Activated naive CD4-positive, alpha-beta T cell treated with anti-CD3 and anti-CD28 coated beads for 36 hours (primary cell): ENCODE measurements at places on chromosomes 3 and 15. TPM values are rescaled to one million over a fixed set of nuclear protein-coding genes. Genes with fewer than 3 reads are reported as not detected.

- H3K36me3 ChIP-seq = no peaks in the 10 kb centered on the region
- no peaks in the 10 kb centered on the region for H3K4me1 ChIP-seq
- peaks cover 6% of the 10 kb centered on the region for H3K27me3 ChIP-seq
- DNase-seq = no peak
- H3K4me3 ChIP-seq = no peak overlapping the region
These were observed 104.9 kb downstream of the NSUN3 start for GRCh38 chr3:94167796-94168195.

DNA sequence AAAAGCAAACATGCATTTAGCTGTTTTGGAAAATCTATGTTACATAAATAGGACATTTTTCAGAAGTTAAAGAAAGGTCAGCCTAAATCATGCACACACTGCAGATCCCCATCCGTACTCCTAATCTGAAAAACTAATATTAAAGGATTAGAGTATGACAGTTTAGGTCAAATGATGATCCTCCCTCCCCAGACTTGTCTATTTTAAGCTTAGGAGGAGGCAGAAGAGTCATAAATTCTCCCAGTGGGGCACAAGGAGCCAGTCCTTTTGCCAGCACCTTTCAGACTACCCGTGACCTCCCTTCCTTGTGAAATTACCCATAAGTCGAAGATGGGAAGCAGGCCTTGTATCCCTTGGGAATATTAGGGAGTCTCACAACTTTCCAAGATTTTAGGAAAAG, 78.0 kb downstream of the TGFBR2 start:
- H3K27me3 ChIP-seq = no peaks in the 10 kb centered on the region
- peak overlapping the region; percentile 93 for H3K27ac ChIP-seq
- no peak for DNase-seq
- no peak overlapping the region for H3K4me3 ChIP-seq

DNA sequence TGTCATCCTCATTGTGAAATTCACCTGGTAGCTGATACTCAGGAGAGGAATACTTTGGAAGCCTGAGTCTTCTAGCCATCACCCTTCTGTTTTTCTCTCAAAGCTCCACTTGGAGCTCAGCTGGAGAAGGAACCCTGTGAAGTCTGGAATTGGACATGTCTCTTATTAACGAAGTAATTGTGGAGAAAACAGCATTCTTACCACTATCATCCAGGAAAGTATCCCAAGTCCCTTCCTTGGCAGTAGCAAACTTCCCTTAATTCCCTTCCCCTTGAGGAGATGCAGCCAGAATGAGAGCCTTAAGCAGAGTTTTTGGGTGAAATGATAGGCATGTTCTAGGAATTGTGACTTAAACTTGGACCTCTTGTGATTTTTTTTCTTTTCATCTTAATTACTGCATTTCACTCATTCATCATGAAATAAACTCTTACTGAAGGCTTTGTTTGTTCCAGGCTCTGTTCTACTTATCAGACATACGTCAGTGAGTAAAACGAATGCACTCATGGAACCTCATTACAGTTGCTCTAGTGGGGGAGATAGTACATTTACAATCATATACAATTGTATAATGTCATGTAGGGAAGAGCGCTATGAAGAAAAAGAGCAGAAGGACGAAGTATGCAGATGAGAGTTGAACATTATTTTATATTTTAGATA, 30.5 kb upstream of the TCF12 start:
- H3K27ac ChIP-seq = peak overlapping the region; percentile 78
- peaks cover 20% of the 10 kb centered on the region for H3K4me1 ChIP-seq
- no peak for DNase-seq
- H3K36me3 ChIP-seq = no peaks in the 10 kb centered on the region

- H3K4me1 ChIP-seq = peaks cover 20% of the 10 kb centered on the region
- DNase-seq = no peak
- H3K36me3 ChIP-seq = no peaks in the 10 kb centered on the region
- H3K27me3 ChIP-seq = no peaks in the 10 kb centered on the region
- H3K27ac ChIP-seq = no peak overlapping the region
These were observed 192.5 kb downstream of the P3H2 start for GRCh38 chr3:189927975-189928895.

DNA sequence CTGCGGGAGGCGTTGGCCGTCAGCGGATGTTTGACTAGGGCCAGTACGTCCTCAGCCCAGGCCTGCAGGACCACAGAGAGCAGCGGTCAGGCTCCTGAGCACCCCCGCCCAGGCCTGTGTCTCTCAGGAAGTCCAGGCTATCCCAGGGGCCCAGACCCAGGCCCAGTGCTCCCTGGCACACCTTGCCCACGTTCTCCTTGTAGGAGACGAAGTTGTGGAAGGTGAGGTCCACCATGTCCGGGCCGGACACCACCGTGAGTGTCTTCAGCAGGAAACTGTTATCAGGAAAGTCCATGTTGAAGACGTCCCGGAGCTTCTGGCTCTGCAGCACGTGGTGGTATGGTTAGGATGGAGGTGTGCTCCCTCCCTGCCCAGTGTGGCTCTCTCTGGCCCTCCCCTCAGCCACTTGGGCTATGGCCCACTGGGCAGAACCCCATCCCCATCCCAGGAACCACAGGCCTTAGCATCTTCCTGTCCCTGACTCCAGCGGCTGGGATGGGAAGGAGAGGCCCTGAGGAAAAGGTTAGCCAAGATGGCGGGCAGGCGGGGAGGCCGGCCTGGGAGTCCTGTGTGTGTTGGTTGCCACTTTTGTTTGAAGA, 5.3 kb downstream of the PLCB2 start:
- H3K27me3 ChIP-seq = no peaks in the 10 kb centered on the region
- no peak overlapping the region for H3K4me3 ChIP-seq
- no peak for DNase-seq
- H3K4me1 ChIP-seq = peaks cover 14% of the 10 kb centered on the region
- no peak overlapping the region for H3K27ac ChIP-seq

GRCh38 chr3:120780977-120781376, 38.4 kb downstream of the GTF2E1 start:
- no peak for DNase-seq
- H3K27ac ChIP-seq = no peak overlapping the region
- H3K4me3 ChIP-seq = no peak overlapping the region
- H3K4me1 ChIP-seq = no peaks in the 10 kb centered on the region
- no peaks in the 10 kb centered on the region for H3K27me3 ChIP-seq

DNA sequence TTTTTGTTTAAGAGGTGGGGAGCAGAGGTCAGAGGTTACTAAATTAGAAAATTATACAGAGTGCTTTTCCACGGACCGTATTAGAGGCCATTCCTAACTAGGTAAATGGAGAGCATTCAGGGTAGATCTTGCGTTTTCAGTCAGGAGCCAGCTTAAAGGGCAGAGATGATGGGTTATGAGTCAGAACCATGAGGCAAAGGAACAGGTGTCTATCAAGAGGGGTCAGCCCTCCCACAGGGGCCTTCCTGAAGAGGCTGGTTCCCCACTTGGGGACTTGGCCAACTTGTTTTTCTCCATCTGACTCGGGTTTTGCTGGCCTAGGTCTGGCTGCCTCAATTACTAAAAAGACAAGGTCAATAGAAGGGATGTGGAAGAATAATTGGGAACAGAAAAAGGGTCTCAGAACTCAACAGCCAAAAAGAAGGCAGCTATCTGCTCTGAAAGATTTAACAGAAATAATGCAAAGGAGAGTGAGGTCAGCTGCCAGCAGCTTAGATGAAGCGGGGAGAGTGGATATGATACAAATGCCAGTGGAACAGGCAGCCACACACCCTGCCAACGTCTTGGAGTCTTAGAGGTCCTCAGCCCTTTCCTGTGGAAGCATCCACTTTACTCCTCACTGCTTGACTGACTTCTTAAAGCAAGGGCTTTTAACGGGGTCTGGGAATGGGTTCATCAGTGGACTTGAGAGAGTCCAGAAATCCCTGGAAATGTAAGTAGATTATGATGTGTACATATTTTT, 17.6 kb downstream of the MTMR14 start:
- H3K36me3 ChIP-seq = peaks cover 32% of the 10 kb centered on the region
- DNase-seq = no peak
- no peaks in the 10 kb centered on the region for H3K27me3 ChIP-seq
- no peak overlapping the region for H3K4me3 ChIP-seq

DNA sequence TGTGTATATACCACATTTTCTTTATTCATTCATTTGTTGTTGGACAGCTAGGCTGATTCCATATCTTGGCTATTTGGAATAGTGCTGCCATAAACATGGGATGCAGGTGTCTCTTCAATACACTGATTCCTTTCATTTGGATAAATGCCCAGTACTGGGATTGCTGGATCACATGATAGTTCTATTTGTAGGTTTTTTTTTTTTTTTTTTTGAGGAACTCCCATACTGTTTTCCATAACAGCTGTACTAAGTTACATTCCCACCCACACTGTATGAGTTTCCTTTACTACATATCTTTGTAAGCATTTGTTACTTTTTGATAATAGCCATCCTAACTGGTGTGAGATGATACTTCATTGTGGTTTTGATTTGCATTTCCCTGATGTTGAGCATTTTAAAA, 437.7 kb downstream of the DIPK2A start:
- no peak overlapping the region for H3K27ac ChIP-seq
- no peak overlapping the region for H3K4me3 ChIP-seq
- H3K27me3 ChIP-seq = no peaks in the 10 kb centered on the region
- no peaks in the 10 kb centered on the region for H3K36me3 ChIP-seq

The SOX14 gene
- not detected for total RNA-seq

GRCh38 chr3:42228796-42229195, 37.2 kb downstream of the CCK start:
- no peak overlapping the region for H3K4me3 ChIP-seq
- DNase-seq = no peak
- peaks cover 7% of the 10 kb centered on the region for H3K36me3 ChIP-seq
- H3K27ac ChIP-seq = no peak overlapping the region
- no peaks in the 10 kb centered on the region for H3K4me1 ChIP-seq

DNA sequence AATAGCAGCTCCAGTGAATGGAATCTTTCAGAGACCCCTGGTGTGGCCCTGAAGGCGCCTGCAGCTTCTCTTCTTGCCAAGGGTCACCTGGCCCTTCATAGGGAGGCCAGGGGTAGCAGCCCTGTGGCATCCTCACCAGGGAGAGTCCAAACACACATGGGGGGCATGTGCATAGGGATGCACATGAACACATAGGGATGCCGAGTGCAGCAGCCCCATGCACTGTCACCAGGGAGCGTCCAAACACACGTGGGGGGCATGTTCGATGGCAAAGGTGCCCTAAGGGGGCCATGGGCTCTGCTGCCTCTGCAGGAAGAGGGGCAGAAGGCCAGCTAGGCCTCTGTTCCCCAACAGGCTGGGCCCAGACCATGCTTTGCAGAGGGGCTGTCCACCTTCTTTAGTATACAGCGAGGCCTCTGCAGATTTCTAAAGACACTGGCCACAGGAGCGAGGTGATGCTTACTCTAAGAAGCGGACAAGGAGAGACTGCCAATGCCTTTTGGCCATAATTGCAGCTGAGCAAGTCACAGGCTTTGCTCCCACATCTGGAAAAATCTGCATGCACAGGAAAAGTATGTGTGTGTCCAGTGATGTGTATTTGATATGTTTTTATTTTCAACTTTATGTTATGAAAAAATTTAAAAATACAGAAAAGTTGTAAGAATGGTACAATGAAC, 21.0 kb downstream of the ANAPC13 start:
- H3K4me1 ChIP-seq = no peaks in the 10 kb centered on the region
- H3K27ac ChIP-seq = no peak overlapping the region
- DNase-seq = no peak
- no peak overlapping the region for H3K4me3 ChIP-seq
- no peaks in the 10 kb centered on the region for H3K36me3 ChIP-seq

GRCh38 chr3:122031123-122031468, 9.0 kb upstream of the ILDR1 start:
- H3K27me3 ChIP-seq = peaks cover 6% of the 10 kb centered on the region
- peaks cover 14% of the 10 kb centered on the region for H3K4me1 ChIP-seq
- no peak for DNase-seq
- H3K36me3 ChIP-seq = no peaks in the 10 kb centered on the region
- H3K27ac ChIP-seq = peak overlapping the region; percentile 59
- H3K4me3 ChIP-seq = no peak overlapping the region

- no peak overlapping the region for H3K27ac ChIP-seq
- H3K4me1 ChIP-seq = no peaks in the 10 kb centered on the region
- H3K4me3 ChIP-seq = no peak overlapping the region
- no peaks in the 10 kb centered on the region for H3K36me3 ChIP-seq
- DNase-seq = no peak
These were observed 253.6 kb downstream of the MAGI1 start for GRCh38 chr3:65785065-65785645.

DNA sequence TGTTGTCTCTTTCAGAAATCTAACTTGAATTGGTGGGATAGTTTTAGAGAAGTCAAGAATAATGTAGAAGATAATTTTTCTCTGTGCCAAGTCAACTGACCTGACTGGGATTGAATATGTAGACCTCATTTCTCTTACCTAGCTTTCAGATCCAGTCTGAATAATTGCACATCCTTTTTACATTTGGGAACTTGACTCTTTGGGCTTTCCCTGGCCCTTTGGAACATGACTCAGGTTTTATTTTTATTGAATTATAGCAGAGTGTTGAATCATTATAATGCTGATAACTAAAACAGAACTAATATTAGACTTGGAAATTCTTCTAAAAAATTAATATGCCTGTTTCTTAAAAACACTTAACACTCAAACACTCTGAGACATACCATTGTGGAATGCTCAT, 76.5 kb downstream of the PFN2 start:
- no peak for DNase-seq
- no peaks in the 10 kb centered on the region for H3K27me3 ChIP-seq
- H3K27ac ChIP-seq = no peak overlapping the region
- H3K36me3 ChIP-seq = peaks cover 17% of the 10 kb centered on the region

DNA sequence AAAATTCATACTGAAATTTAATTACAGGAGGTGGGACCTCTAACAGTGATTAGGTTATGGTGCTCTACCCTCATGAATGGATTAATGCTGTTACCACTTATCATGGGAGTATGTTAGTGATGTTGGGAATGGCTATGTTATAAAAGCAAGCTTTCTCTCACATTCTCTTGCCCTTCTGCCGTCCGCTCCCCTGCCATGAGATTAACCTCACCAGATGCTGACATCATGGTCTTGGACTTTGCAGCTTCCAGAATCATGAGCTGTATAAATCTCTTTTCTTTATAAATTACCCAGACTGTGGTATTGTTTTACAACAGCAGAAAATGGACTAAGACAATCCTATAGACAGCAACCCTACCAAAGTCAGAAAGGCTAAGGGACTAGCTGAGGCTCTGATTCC, 884.8 kb downstream of the FHIT start:
- no peak for DNase-seq
- no peak overlapping the region for H3K27ac ChIP-seq
- peaks cover 28% of the 10 kb centered on the region for H3K4me1 ChIP-seq
- peaks cover 2% of the 10 kb centered on the region for H3K27me3 ChIP-seq
- peaks cover 1% of the 10 kb centered on the region for H3K36me3 ChIP-seq

The PLSCR2 gene
- total RNA-seq = not detected

The ZBTB11 gene
- total RNA-seq = 31.7 TPM

The FBXO40 gene
- not detected for total RNA-seq

- peaks cover 5% of the 10 kb centered on the region for H3K27me3 ChIP-seq
- DNase-seq = peak; percentile 10
- no peak overlapping the region for H3K27ac ChIP-seq
- peak overlapping the region; percentile 8 for H3K4me3 ChIP-seq
- peaks cover 3% of the 10 kb centered on the region for H3K4me1 ChIP-seq
- no peaks in the 10 kb centered on the region for H3K36me3 ChIP-seq
These were observed 28.6 kb upstream of the NDUFB4 start for GRCh38 chr3:120567370-120568201.
